ENCODE measurements at places on chromosomes 12 and 14. TPM values are rescaled to one million over a fixed set of nuclear protein-coding genes. Genes with fewer than 3 reads are reported as not detected.

DNA sequence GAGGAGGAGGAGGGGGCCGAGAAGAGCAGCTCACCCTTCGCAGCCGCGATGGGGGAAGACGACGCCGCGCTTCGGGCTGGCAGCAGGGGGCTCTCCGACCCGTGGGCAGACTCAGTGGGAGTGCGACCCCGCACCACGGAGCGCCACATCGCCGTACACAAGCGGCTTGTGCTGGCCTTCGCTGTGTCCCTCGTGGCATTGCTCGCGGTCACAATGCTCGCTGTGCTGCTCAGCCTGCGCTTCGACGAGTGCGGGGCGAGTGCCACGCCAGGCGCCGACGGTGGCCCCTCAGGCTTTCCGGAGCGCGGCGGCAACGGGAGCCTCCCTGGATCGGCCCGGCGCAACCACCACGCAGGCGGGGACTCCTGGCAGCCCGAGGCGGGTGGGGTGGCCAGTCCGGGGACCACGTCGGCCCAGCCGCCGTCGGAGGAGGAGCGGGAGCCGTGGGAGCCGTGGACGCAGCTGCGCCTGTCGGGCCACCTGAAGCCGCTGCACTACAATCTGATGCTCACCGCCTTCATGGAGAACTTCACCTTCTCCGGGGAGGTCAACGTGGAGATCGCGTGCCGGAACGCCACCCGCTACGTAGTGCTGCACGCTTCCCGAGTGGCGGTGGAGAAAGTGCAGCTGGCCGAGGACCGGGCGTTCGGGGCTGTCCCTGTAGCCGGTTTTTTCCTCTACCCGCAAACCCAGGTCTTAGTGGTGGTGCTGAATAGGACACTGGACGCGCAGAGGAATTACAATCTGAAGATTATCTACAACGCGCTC lies 745 bp downstream of the TRHDE start:
- no peak for DNase-seq
- H3K27ac ChIP-seq: no peak overlapping the region
- no peaks in the 10 kb centered on the region for H3K27me3 ChIP-seq
- H3K4me3 ChIP-seq: peak overlapping the region; percentile 71
- H3K4me1 ChIP-seq: peaks cover 31% of the 10 kb centered on the region
- no peaks in the 10 kb centered on the region for H3K36me3 ChIP-seq

GRCh38 chr14:79376557-79376956 lies 834.7 kb downstream of the DIO2 start:
- no peak overlapping the region for H3K4me3 ChIP-seq
- no peaks in the 10 kb centered on the region for H3K36me3 ChIP-seq
- DNase-seq: no peak
- peaks cover 26% of the 10 kb centered on the region for H3K4me1 ChIP-seq
- no peak overlapping the region for H3K27ac ChIP-seq

DNA sequence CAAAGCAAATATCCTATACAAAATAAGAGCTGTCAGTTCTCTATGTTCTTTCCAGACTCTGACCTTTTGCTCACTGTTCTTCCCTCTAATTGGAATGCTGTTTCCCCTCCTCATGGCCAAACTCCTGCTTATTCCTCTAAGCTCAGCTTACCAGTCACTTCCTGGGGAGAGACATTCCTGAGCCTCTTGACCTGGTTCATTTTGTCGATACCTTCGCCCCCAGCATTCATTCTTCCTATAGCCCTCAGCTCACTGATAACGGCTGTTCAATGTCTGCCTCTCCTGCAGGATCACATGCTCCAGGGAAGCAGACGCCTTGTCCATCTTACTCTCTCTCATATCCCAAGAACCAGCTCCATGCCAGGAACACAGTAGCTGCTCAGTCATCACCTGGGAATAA lies 431.0 kb downstream of the MED13L start:
- no peaks in the 10 kb centered on the region for H3K4me1 ChIP-seq
- no peak for DNase-seq
- no peak overlapping the region for H3K4me3 ChIP-seq
- no peaks in the 10 kb centered on the region for H3K27me3 ChIP-seq

Gene GCH1
- total RNA-seq: 6.8 TPM

- peak; percentile 98 for DNase-seq
- peak overlapping the region; percentile 45 for H3K4me3 ChIP-seq
- H3K27me3 ChIP-seq: no peaks in the 10 kb centered on the region
- peak overlapping the region; percentile 92 for H3K27ac ChIP-seq
- peaks cover 68% of the 10 kb centered on the region for H3K4me1 ChIP-seq
Measured at GRCh38 chr14:35341751-35342488, 49.7 kb downstream of the PSMA6 start.

DNA sequence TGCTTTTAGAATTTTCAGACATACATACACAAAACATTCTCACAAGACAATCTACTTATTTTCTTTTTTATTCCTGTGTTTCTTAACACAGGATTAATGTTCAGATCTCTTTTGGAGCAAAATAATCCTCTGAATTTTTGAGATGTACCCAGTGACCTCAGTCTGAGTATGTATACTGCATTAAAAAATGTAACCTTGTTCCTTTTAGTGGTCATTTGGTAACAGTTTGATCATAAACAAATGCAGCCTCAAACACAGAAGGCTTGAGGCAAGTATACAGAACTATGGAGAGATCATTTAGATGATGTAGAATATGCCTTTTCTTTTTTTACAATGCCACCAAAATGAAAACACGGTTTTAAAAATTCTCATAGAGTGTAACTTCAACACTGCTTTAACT lies 9.7 kb downstream of the HIF1A start:
- DNase-seq: no peak
- no peaks in the 10 kb centered on the region for H3K36me3 ChIP-seq
- no peak overlapping the region for H3K4me3 ChIP-seq
- peaks cover 69% of the 10 kb centered on the region for H3K4me1 ChIP-seq
- no peaks in the 10 kb centered on the region for H3K27me3 ChIP-seq
- H3K27ac ChIP-seq: no peak overlapping the region

DNA sequence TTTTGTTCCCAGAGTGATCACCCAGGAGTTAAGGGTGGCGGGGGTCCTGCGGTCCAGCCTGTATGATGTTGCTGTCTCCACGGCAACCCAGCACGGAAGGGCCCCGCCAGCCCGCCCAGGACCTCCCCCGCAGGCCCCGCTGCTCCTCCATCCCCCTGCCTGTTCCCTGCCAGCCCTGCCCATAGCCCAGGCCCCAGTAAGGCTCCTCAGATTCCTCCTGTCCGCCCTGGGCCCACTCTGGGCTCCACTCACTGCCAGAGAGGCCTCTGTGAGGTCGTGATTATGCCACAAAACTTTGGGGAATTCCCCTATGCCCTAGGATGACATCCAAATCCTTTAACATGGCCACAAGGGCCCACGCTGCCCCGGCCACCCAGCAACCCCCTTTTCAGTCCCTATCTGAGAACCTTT lies 20.8 kb downstream of the HSP90AA1 start:
- DNase-seq: no peak
- H3K27ac ChIP-seq: no peak overlapping the region
- H3K4me1 ChIP-seq: peaks cover 16% of the 10 kb centered on the region

Gene AGAP2
- 3.3 TPM for total RNA-seq

GRCh38 chr12:18589316-18589715 lies 148.5 kb downstream of the PLCZ1 start:
- H3K4me1 ChIP-seq: no peaks in the 10 kb centered on the region
- H3K4me3 ChIP-seq: no peak overlapping the region
- H3K27me3 ChIP-seq: no peaks in the 10 kb centered on the region
- no peak overlapping the region for H3K27ac ChIP-seq

DNA sequence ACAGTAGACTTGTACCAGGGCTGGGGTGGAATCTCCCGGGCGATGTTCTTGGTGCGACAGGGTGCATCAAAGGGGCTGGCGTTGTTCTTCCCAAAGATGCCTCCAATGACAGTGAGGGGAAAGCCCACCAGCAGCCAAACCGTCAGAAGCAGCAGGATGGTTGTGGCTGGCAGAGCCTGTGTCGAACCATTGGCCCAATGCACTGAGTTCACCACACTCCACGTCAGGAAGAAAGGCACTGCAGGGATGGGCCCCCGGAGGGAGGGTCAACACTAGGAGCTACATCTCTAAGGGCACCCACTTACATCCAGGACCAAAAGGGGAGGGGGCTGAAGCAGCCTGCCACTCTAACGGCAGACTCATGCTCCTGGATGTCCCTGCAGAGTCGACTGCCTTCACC lies 1.8 kb upstream of the IPO4 start:
- no peaks in the 10 kb centered on the region for H3K27me3 ChIP-seq
- H3K4me3 ChIP-seq: no peak overlapping the region
- no peak overlapping the region for H3K27ac ChIP-seq
- no peak for DNase-seq

Gene ART4
- total RNA-seq: 2.7 TPM

DNA sequence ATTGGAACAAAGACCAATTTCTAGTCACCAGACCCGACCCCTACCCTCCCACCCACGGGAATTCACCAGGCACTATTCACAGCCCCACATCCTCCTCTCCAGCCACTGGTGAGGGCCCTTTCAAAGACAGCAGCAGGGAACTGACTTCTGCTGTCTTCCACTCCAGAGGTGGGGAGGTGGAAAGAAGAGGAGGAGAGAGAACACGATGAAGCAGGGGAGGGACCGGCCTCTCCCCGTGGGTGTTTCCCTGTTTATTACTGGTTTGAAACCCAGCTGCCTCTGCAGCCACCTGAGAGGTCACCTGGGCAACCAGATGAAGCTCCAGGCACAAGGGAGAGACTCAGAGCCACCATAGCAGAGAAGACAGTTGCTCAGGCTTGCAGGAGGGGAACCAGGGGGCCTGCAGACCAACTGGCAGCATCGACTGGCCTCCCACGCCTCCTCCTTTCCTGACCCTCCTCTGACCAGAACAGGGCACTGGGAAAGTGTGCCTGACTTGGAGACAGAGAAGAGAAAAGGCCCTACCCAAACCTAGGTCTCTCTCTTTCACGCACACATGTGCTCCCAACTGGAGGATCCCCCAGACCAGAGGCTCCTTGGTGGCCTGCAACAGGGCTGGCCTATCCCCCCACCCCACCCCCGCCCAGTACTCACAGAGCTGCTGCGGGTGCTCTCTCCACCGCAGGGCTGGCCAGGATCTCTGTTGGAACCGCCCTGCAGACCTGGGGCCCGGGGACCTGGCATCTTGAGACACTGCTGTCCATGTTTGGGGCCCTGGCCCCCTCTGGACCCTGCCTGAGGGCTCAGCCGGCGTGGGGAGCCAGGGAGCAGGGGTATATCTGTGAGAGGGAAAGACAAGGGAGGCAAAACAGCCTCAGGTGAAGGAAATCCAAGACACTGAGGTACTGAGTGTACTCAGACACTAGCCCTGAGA lies 22.8 kb downstream of the ANO2 start:
- H3K4me1 ChIP-seq: no peaks in the 10 kb centered on the region
- no peaks in the 10 kb centered on the region for H3K27me3 ChIP-seq
- H3K27ac ChIP-seq: no peak overlapping the region
- H3K36me3 ChIP-seq: no peaks in the 10 kb centered on the region

Gene REM2
- total RNA-seq: 0.42 TPM

- no peaks in the 10 kb centered on the region for H3K36me3 ChIP-seq
- no peak overlapping the region for H3K4me3 ChIP-seq
- peaks cover 49% of the 10 kb centered on the region for H3K4me1 ChIP-seq
- no peak overlapping the region for H3K27ac ChIP-seq
- no peak for DNase-seq
Measured at GRCh38 chr14:31411218-31411727, 9.1 kb downstream of the HEATR5A start.

GRCh38 chr12:98595243-98595988 lies 1.9 kb downstream of the SLC25A3 start:
- peak overlapping the region; percentile 94 for H3K27ac ChIP-seq
- H3K4me1 ChIP-seq: peaks cover 39% of the 10 kb centered on the region
- H3K27me3 ChIP-seq: no peaks in the 10 kb centered on the region
- no peak for DNase-seq
- peaks cover 36% of the 10 kb centered on the region for H3K36me3 ChIP-seq
- H3K4me3 ChIP-seq: peak overlapping the region; percentile 92

Gene SCYL2
- total RNA-seq: 50.5 TPM

- H3K4me3 ChIP-seq: no peak overlapping the region
- H3K27ac ChIP-seq: peak overlapping the region; percentile 88
- no peaks in the 10 kb centered on the region for H3K36me3 ChIP-seq
- H3K4me1 ChIP-seq: peaks cover 42% of the 10 kb centered on the region
- H3K27me3 ChIP-seq: no peaks in the 10 kb centered on the region
Measured at GRCh38 chr12:54360717-54361456, 3.4 kb downstream of the GPR84 start.

Gene SRRM4
- not detected for total RNA-seq

GRCh38 chr12:44464180-44464579 lies 411.9 kb downstream of the NELL2 start:
- H3K4me3 ChIP-seq: no peak overlapping the region
- no peak overlapping the region for H3K27ac ChIP-seq
- DNase-seq: no peak
- H3K36me3 ChIP-seq: no peaks in the 10 kb centered on the region

Gene USP44
- 4.4 TPM for total RNA-seq

DNA sequence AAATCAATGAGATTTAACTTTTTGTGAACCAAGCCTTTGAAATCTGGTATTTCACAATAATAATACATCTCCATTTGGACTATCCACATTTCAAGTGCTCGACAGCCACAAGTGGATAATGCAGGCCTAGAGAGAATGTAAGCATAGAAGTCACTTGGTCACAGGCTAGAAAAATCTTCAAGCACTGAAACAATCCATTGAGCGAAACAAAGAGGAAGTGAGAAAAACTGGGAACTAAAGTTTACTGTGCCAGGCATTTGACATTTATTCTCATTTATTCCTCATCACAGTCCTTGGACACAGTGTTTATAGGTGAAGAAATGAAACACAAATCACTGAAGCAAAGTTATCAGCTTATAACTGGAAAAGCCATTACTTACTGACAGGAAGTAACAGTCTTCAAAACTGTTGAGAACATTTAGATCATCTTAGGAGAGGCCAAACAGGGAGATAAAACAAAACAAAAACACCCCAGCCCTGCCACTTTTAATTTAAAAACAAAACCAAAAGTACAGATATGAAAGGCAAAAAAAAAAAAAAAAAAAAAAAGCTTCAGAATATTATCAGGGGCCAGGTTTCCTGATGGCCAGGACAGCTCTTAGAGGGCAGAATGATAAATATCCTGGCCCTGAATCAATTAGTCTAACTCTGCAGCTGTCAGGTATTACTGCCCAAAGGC lies 29.2 kb downstream of the GNS start:
- no peaks in the 10 kb centered on the region for H3K4me1 ChIP-seq
- H3K36me3 ChIP-seq: peaks cover 20% of the 10 kb centered on the region
- H3K4me3 ChIP-seq: no peak overlapping the region
- H3K27me3 ChIP-seq: no peaks in the 10 kb centered on the region

GRCh38 chr12:89621521-89621920 lies 87.1 kb downstream of the ATP2B1 start:
- no peak for DNase-seq
- no peak overlapping the region for H3K27ac ChIP-seq
- no peaks in the 10 kb centered on the region for H3K27me3 ChIP-seq
- peaks cover 19% of the 10 kb centered on the region for H3K36me3 ChIP-seq
- no peaks in the 10 kb centered on the region for H3K4me1 ChIP-seq

Gene LRRC43
- 2.5 TPM for total RNA-seq

Gene SLC8A3
- 0.19 TPM for total RNA-seq

GRCh38 chr12:80271780-80272179 lies 172.3 kb upstream of the PTPRQ start:
- H3K36me3 ChIP-seq: no peaks in the 10 kb centered on the region
- no peak overlapping the region for H3K27ac ChIP-seq
- H3K4me1 ChIP-seq: peaks cover 22% of the 10 kb centered on the region

Gene ALG10
- 4.5 TPM for total RNA-seq

DNA sequence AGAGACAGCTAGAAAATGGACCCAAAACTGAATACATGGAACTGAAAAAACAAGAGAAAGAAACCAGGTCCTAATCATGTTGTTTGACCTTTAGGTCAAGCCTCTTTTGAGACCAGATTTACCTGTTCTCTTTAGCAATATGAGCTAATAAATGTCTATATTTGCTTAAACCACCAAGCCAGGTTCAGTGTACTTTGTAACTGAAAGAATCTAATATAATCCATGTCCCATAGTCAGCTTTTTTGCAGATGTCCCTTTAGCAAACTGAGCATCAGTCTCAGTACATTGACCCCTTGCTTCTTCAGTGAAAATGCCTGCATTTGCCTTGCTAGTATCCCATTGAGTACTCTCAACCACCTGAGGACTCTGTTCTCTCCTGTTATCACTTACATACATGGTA lies 61.7 kb downstream of the PLCZ1 start:
- no peak overlapping the region for H3K27ac ChIP-seq
- H3K36me3 ChIP-seq: no peaks in the 10 kb centered on the region
- no peak for DNase-seq
